ENCODE measurements at places on chromosomes 13 and 19.

GRCh38 chr13:48586591-48587103 lies 53.8 kb upstream of the RCBTB2 start:
- no peak for DNase-seq

GRCh38 chr13:39040206-39040605 lies 1.9 kb downstream of the NHLRC3 start:
- DNase-seq = no peak

- DNase-seq = no peak
Measured at GRCh38 chr13:98650396-98651107, 73.6 kb upstream of the STK24 start.

DNA sequence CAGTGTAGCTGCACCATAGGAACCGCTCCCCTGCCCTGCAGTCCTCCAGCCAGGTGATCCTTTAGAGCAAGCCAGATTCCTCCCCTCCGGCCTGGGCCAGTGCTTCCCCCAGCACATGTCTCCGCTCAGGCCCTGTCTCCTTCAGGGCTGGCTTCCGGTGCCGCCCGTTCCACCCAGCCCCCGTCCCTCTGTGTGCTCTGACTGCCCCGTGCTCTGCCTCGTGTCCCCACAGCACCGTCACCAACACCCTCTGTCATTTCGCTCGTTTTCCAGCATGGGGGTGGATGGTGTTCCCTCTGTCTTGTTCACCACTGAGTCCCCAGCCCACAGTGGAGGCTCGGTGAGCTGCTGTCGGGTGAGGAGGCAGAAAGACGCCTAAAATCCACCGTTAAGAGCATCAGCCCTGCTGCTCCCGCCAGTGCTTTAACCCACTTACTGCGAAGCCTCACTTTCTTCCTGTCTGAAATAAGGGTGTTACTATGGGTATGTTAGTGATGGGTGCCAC lies 54.5 kb downstream of the TSSK6 start:
- peak; percentile 57 for DNase-seq

- no peak for DNase-seq
Measured at GRCh38 chr13:64470751-64471150, 2759.4 kb downstream of the PCDH9 start.

GRCh38 chr19:18794029-18794313 lies 2.9 kb upstream of the COMP start:
- no peak for DNase-seq

- DNase-seq = no peak
Measured at GRCh38 chr13:99342723-99343315, 35.6 kb upstream of the GPR183 start.

- no peak for DNase-seq
Measured at GRCh38 chr13:84279166-84279565, 396.9 kb upstream of the SLITRK1 start.

DNA sequence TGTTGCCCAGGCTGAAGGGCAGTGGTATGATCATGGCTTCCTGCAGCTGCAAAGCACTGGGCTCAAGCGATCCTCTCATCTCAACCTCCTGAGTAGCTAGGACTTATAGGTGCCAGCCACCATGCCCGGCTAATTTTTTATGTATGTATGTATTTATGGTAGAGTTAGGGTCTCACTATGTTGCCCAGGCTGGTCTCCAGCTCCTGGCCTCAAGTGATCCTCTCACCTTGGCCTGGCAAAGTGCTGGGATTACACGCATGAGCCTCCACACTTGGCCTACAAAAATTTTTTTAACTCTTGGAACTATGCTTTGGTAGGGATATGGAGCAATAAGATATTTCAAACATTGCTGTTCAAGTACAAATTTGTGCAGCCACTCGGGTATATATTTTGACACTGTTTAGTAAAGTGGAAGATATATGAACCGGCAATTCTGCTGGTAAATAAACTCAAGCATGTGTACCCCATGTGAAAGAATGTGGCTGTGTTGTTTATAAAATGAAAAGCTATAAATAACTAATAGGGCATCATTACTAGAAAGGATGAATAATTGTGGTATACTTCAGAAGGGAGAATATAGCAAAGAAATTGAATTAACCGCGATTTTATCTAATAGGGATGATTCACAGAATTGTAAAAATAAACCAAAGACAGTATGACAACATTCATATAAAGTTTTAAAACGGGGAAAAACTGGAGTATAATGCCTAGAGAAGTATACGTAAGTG lies 1.1 kb downstream of the ZNF566 start:
- DNase-seq = no peak

DNA sequence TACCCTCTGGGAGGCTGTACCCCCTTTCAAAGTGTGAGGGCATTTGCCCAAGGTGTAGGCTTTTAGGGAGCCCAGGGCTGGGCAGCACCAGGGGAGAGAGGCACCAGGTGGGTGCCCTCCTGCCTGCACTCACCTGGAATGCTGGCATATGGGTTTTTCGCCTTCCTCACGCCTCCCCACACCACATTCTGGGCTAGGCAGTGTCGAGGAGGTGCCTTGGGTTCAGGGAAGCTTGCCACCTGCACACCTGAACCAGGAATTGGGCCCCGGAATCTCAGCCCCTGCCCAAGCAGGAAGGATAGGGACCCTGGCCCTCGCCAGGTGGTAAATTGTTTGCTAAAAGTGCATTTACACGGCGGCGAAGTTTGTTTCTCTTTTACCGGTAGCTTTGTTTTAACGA lies 5.1 kb upstream of the TSHZ3 start:
- no peak for DNase-seq

- DNase-seq = no peak
Measured at GRCh38 chr19:3094601-3095440, 659 bp downstream of the GNA11 start.

- no peak for DNase-seq
Measured at GRCh38 chr13:79060216-79060615, 345.8 kb downstream of the RBM26 start.

DNA sequence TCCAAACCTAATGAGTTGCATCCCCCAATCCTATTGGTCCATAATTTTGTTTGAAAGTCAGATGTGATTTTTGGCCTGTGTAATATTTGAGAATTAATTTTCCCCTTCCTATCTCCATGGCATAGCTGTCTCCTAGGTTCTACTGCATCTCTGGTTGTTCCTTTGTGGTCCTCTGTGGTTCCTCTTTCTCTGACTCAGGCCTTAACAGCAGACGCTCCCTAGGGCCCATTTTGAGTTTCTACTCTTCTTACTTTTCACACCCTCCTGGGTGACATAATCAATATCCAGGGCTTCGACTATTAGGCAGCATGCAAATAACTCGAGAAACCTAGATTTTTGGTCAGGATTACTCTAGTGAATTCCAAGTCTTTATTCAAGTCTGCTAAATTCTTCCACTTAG lies 160.7 kb downstream of the RFC3 start:
- no peak for DNase-seq

- no peak for DNase-seq
Measured at GRCh38 chr13:51246418-51247277, 24.4 kb downstream of the FAM124A start.

Measured in stimulated activated CD4-positive, alpha-beta T cell treated with anti-CD3 and anti-CD28 coated beads, Interleukin-4, amount 100 ng/mL, for 48 hours (primary cell).